EH (cell line): ENCODE measurements at places on chromosomes 16 and 17.

DNA sequence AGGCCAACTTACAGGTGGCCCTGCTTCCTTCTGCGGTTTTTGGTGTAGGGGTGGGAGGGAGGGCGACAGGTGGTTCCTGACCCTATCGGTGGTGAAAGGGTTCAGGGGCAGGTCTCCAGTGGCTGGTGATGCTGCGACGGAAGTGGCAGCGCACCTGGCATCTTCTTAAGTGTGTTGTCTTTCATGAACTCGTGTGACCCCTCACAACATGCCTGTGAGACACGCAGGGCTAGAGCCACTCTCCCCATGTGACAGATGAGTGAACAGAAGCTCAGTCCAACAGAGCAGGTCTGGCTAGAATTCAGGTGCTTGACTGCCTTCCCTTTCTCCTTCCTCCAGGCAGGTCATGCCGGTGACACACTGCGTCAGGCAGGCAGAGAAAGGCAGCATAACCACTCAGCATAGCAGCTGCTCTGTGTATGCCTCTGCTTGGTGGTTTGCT is 8.0 kb downstream of the TNFAIP1 start:
- DNase-seq: no peak

DNA sequence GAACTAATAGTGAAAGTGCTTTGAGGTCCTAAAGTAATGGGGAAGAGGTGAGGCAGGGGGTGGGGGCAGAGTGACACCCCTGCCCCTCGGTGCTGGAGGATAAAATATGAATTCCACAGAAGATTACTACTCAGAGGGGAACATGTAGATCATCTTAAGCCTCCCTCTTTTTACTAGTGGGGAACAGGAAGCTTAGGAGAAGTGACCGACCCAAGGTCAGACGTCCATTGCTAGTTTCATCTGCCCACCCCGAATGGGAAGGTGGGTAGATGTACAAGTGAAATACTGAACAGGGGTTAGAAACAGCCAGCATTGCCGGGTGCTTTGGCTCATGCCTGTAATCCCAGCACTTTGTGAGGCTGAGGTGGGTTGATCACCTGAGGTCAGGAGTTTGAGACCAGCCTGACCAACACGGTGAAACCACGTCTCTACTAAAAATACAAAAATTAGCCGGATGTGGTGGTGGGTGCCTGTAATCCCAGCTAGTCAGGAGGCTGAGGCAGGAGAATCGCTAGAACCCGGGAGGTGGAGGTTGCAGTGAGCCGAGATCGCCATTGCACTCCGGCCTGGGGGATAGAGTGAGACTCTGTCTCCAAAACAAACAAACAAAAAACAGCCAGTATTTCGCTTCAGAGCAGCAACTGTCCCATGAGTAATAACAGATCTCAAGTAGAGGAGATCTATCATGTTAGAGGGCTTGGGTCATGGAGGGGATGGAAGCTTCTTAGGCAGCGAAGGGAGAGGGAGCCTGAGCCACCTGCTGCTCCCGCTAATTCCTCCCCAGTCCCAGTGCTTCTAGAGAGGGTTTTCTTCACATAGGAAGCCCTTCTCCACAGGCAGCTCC is 1.2 kb upstream of the NR1D1 start:
- no peak for DNase-seq

GRCh38 chr17:83180996-83181481 is 101.6 kb downstream of the METRNL start:
- DNase-seq: no peak

- DNase-seq: no peak
These were observed 31.5 kb downstream of the NLK start for GRCh38 chr17:28074010-28074409.

GRCh38 chr17:61017317-61018006 is 339.8 kb downstream of the BCAS3 start:
- no peak for DNase-seq

GRCh38 chr16:14193316-14193871 is 122.3 kb downstream of the MRTFB start:
- no peak for DNase-seq

DNA sequence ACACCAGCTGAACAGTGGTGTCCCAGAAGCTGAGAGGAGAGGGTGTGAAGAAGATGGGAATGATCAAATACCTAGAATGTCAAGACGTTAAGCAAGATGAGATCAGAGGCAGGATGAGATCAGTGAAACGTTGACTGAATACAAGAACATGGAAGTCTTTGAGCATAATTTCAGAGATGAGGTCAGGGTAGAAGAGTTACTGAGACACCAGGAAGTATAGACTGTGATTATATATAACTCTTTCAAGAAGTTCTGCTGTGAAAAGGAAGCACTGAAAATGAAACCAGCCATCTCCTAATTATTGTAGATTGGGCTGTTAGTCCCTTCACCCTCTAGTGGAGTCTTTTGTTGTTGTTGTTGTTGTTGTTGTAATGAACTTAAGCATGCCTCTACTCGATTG is 9.1 kb downstream of the SHCBP1 start:
- DNase-seq: no peak

GRCh38 chr16:27217256-27217655 is 13.9 kb downstream of the KDM8 start:
- DNase-seq: peak; percentile 81

- DNase-seq: peak; percentile 91
These were observed 43.4 kb upstream of the GSE1 start for GRCh38 chr16:85569615-85570212.

DNA sequence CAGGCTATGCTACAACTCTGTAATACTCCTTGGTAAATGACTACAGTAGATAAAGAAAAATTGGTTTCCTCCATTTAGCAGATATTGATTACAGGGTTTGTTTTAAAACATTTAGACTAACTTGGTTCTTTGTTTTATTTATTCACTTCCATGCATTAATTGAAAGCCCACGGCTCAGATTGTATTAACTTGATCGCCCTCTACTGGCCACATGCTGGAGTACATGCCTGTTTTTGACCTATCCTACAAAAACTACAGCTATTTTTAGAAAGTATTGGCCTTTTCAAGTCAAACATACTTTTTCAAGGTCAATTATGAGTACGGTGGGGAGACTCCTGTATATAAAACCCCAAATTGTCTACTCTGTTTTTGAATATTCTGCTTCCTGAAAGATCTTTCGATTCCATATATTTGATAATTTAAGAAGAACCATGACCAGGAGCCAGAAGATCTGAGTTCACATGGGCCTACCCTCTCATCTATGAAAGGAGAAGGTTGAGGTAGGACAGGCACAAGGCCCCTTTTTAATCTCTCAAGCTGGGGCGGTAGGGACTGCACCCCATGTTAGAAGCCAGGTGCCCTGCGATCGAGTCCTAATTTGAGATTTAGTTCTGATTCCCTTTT is 51.8 kb downstream of the CA10 start:
- DNase-seq: peak; percentile 27

DNA sequence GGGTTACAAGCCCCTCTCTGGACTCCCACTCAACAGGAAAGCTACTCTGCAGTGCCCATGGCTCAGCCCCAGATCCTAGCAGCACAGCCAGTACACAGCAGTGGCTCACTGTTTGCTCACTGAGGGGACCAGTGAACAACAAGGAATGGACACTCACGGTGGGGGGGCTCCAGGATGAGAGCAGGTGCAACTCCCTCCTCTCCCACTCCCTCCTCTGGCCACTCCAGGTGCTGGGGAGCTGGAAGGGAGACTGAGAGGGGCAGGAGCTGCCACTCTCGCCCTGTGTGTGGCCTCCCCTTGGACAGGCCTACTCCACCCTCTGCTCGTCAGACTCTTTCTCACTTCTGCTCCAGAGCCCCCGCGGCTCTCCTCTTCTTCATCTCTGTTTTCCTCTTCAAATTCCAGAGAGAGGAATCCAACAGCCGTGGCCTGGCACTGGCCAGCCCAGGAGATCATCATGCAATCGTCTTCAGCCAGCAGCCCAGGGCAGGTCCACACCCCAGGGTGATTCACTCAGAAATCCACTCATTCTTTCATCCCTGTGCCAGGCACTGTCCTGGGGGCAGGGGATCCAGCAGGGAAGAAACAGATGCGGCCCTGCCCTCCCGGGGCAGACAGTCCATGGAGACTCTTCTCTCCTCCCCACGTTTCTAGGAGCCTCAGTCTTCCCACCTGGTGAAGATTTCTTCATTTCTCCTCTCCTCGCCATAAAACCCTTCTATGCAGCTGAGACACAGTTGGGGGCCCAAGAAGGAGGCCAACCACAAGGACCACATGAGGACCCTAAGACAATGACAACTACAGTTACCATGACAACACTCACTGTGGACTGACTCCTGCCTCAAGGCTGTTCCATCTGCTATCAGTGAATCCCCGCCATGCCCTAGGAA is 30.7 kb downstream of the CFAP20 start:
- DNase-seq: peak; percentile 78

GRCh38 chr16:48236286-48236685 is 7.8 kb upstream of the LONP2 start:
- DNase-seq: no peak

GRCh38 chr17:32492264-32492589 is 5.4 kb downstream of the CDK5R1 start:
- DNase-seq: no peak

- DNase-seq: peak; percentile 88
These were observed 52.5 kb upstream of the MTSS2 start for GRCh38 chr16:70738083-70738977.

DNA sequence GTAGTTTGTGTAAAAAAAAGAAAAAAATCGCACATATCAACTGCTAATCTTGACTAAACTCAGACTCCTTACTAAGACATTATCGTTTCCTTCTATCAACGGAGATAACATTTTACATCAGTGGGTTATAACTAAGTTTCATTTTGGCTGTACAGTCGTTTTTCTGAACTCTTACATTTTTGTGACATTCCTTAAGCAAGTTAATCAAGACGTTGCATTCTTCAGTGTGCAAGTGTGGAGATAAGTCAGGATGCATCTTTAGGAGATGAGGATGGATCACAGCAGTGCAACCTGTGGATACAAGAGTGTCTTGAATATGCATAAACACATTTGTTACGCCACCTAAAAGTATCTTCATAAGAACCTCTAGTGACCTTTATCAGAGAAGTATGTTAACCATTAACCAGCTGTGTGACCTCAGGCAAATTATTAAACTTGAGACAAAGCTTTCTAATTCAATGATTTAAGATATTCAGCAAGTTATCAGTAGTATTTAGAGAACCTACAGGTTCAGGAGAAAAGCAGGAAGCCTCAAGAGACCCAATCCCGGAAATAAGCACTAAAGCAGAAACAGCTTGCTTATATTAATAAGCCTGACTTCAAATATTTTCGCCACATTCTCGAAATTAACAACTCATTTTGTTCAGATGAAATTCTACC is 9.4 kb downstream of the CMC2 start:
- peak; percentile 50 for DNase-seq

- peak; percentile 70 for DNase-seq
These were observed 15.1 kb downstream of the SAMD14 start for GRCh38 chr17:50114849-50115357.
